ENCODE measurements at places on chromosomes 1 and 21.
A peak's percentile ranks its signal among the peaks of the same experiment; 100 is the strongest.

- DNase-seq, result no peak
Observed at GRCh38 chr1:236175642-236176336, 33.5 kb downstream of the GPR137B start.

DNA sequence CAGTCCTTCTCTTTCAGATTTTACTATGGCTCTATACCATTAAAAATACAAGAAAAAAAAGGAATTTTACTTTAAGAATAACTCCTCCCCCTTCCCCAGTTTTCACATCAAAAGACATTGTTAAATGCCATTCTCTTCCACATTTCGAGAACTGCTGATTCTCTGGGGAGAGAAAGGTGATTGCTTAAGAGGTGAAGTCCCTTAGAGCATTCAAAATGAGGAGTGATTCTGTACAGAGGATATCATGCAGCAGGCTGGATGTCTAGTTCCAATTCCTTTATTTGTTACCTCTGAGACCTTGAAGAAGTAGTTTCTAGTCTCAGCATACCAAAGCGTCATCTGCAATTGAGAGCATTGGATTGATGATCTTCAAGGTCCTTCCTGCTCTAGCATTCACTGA is 46.9 kb downstream of the FMO3 start:
- no peak for DNase-seq

DNA sequence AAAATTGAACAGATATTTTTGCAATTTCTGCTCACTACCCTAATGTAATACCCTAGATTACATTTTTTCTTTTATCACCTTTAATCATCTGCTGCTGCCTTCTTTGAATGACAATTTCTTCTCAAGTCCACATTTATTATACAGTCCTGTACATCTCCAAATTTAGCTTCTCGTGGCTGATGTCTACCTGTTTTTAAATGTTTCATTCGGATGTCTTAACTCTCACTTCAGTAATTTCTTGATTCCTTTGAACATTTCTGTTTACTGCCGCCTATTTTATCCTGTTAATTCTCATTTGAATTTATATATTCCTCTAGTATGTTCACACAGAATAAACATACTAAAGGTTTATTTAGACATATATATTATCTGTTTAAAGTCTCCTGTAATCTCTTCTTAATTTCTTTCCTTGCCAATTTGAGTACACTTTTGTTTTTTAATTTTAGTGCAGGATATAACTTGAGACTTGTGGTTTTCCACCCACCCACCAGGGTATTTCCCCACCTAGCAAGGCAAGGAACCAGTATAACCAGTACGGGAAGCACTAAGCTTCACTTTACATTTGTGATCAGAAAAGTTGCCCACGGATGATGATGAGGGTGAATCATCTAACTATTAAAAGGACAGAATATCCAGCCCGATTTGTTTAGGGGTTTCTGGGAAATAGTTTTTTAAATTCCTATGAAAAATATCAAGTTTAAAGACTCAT is 12.7 kb downstream of the INSL5 start:
- no peak for DNase-seq

DNA sequence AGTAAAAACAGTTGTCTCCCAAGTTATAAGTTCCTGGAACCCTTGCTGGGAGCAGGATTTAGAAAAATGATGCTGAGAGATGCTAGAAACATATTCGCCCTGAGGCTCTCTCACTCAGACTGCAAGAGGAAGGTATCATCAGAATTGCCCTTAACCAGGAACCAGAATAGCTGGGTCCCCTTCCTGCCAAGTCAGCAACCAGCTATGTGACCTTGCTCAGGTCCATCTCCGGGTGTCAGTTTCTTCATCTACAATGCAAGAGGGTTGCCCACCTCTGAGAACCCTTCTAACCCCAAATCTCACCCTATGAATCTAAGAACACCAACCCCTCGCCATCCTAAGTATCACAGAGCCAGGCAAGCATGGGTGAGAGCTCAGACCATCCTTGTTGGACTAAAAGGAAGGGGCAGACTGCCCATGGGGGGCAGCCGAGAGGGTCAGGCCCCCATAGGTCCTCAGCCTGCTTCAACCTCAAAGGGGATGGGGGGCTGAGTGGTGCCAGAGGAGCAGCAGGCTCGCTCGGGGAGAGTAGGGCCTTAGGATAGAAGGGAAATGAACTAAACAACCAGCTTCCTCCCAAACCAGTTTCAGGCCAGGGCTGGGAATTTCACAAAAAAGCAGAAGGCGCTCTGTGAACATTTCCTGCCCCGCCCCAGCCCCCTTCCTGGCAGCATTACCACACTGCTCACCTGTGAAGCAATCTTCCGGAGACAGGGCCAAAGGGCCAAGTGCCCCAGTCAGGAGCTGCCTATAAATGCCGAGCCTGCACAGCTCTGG is 390 bp upstream of the S100A9 start:
- DNase-seq, result no peak

DNA sequence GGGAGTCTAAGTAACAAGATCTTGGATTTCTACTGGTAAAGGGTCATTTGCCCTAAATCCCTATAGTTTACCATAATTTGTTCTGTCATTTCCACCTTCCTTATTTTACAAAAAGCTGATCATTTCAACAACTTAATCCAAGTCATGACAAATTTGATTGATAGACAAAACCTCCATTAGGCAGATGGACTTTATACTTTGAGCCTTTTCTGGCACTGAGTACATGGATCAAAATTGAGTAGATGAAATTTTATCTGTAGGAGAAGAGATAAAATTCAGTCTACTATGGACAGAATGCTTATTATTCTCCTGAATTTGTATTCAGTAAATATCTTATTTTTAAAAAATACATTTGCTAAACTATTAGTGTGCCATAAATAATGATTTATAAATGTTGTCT is 62.6 kb upstream of the NRIP1 start:
- DNase-seq, result no peak

DNA sequence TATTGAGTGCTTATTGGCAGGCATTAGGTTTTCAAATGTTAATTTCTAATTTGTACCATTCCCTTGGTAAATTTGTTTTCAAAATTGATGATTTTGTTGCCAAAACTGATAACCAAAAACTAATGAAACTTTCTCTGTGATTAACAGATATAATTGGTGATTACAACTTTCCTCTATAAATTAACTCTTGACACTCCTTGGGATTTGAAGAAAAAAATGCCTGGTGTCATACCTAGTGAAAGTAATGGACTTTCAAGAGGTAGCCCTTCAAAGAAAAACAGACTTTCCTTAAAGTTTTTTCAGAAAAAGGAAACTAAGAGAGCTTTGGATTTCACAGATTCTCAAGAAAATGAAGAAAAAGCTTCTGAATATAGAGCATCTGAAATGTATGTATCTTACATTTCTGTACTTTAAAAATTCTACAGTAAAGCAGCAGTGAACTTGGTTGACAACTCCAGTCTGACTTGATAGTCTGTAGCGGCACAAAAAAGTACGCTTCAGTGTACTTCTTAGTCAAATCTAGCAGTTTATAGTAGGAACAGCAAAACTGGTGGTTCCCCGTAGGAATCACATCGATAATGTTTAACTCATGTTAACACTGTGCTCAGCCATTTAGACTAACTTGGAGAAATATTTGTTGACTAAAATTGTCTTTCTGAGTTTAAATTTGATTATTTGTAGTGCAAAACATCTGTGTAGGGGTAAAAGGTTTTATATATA is 3.0 kb downstream of the USP1 start:
- DNase-seq, result no peak

DNA sequence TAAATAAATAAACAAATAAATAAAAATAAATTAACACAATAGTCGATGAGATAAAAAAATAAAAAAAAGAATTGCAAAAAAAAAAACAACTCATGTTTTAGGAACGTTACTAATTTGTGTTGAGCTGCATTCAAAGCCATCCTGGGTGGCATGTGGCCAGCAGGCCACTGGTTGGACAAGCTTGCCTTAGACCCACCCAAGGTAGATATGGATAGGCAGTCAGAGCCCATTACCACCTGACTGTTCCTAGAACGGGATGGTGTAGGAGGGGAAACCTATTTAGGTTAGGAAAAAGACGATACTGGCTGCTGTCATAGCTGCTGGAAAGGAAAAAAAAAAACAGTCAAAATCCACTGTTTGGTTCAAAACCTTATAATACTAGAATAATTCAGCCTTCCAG is 40.8 kb downstream of the HTR6 start:
- DNase-seq, result no peak

- DNase-seq, result no peak
Observed at GRCh38 chr1:8170059-8170835, 144.1 kb upstream of the ERRFI1 start.

DNA sequence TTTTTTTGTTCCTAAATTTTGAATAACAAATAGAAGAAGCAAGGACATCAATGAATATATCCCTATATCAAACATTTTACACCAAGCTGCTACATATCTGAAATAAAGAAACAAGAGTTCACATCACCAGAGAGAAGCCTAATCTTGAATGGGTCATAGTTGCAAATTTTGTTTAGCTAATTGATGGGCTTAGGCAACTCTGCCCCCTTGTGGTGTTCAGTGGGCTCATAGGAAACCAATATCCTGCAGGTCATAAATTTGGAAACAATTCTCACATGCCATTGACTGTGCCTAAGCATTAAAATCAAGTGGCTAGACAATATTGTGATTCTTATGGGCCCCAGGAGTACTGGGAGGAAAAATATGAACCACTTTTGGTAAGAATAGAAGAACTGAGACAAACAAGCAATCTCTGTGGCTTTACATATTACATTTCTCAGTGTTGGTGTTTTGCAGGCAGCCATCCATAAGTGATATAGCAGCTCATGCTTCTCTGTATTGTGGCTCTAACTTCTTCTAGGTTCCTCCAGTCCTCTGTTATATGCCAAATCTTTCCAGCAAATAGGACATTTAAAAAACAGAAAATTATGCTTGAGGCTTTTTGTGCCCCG is 1262.8 kb upstream of the PRMT6 start:
- DNase-seq, result no peak

DNA sequence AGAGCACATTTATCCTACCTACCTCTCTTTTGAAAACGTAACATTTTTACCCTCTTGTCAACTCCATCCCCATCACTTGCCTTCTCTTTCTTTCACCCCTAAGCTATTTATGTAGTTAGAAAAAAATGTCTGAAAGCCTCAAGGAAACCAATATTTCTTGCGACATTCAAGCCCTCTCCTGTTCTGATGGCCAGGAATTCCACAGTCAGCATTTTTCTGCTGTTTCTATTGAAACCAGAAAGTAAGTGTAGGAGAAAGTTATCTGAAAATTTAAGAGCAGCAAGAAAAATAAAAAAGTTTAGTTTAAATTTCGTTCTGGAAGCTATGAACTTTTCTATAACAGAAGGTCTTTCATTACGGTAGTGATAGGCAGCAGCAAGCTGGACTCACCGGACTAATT is 247.6 kb upstream of the PBX1 start:
- no peak for DNase-seq

GRCh38 chr1:44151332-44151731 is 9.9 kb upstream of the KLF18 start:
- DNase-seq, result no peak

DNA sequence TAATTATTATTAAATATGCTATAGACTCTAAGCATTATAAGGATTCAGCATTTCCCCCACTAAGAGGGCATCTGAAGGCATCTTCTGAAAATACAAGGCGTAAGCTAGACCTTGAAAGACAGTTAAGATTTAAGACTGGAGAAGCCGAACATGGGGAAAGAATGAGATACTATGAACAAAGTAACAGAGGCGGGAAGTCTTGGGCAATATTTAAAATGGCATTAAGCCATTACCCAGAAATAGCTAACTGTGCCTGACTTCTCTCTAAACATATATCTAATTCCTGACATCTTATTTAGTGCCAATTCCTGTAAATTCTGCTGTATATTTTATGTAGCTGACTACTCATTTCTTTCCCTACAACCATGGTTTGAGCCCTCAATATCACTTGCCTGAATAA is 20.9 kb downstream of the DPH5 start:
- DNase-seq, result no peak

- DNase-seq, result no peak
Observed at GRCh38 chr1:66553846-66554245, 19.9 kb downstream of the SGIP1 start.

GRCh38 chr21:42027085-42027821 is 17.1 kb upstream of the ZBTB21 start:
- no peak for DNase-seq

- no peak for DNase-seq
Observed at GRCh38 chr1:55478742-55479141, 263.6 kb upstream of the USP24 start.

GRCh38 chr21:21668198-21668597 is 670.0 kb downstream of the NCAM2 start:
- DNase-seq, result no peak

- DNase-seq, result no peak
Observed at GRCh38 chr1:116451702-116452101, 78.7 kb downstream of the ATP1A1 start.

- peak; percentile 63 for DNase-seq
Observed at GRCh38 chr1:198556971-198557370, 16.5 kb upstream of the ATP6V1G3 start.

DNA sequence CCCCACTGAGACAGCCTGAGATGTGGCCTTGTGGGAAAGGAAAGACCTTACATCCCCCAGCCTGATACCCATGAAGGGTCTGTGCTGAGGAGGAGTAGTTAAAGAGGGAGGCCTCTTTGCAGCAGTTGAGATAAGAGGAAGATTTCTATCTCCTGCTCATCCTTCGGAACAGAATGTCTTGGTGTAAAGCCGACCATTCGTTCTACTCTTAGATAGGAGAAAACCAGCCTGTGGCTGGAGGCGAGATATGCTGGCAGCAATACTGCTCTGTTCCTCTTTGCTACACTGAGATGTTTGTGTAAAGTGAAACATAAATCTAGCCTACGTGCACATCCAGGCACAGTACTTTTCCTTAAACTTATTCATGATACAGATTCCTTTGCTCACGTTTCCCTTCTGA is 1.5 kb upstream of the CCDC27 start:
- DNase-seq, result no peak

GRCh38 chr21:39611551-39612190 is 1.1 kb upstream of the B3GALT5 start:
- no peak for DNase-seq

GRCh38 chr1:12654004-12654567 is 10.2 kb downstream of the AADACL4 start:
- no peak for DNase-seq

DNA sequence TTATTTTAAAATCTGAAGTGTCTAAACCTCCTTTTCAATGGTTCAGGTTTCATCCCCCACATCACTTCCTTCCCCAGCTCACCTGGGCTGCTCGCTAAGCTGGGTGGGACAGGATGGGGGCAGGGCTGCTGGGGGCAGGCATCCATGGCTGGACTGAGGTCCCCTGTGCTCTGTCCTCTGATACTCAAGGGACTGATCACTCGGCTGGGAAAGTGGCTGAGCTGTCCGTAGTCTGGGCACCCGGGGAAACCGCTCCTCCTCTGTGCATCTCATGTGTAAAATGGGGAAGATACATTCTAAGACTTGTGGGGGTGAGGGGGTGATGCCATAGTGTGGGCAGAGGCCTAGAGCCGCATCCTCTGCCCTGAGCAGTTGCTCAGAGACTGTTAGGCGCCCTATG is 411.2 kb downstream of the MATN1 start:
- DNase-seq, result no peak

- peak; percentile 5 for DNase-seq
Observed at GRCh38 chr1:56709269-56709880, 64.3 kb downstream of the PRKAA2 start.

Measured in CMK (cell line).